ENCODE measurements at places on chromosomes 6 and 20.
A peak's percentile ranks its signal among the peaks of the same experiment; 100 is the strongest.

DNA sequence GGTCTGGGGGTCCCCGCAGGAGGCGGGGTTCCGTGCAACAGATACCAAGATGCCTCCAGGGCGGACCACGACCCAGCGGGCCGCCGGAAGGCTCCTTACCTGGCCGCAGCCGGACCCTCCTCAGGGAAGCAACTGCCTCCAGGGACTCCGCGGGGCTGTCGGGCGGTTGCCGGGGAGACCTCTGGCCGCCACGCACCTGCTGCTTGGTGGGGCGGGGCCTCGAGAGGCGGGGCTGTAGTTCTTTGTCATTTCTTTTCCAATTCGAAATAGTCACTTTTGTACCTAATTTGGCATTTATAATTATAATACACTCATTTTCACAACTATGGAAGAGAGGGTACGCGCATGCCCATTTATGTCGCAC lies 647 bp downstream of the AK9 start:
- DNase-seq: peak; percentile 69

GRCh38 chr20:18288749-18289267 lies 481 bp downstream of the ZNF133 start:
- DNase-seq: peak; percentile 18

GRCh38 chr6:42426191-42426590 lies 25.5 kb downstream of the TRERF1 start:
- DNase-seq: no peak

DNA sequence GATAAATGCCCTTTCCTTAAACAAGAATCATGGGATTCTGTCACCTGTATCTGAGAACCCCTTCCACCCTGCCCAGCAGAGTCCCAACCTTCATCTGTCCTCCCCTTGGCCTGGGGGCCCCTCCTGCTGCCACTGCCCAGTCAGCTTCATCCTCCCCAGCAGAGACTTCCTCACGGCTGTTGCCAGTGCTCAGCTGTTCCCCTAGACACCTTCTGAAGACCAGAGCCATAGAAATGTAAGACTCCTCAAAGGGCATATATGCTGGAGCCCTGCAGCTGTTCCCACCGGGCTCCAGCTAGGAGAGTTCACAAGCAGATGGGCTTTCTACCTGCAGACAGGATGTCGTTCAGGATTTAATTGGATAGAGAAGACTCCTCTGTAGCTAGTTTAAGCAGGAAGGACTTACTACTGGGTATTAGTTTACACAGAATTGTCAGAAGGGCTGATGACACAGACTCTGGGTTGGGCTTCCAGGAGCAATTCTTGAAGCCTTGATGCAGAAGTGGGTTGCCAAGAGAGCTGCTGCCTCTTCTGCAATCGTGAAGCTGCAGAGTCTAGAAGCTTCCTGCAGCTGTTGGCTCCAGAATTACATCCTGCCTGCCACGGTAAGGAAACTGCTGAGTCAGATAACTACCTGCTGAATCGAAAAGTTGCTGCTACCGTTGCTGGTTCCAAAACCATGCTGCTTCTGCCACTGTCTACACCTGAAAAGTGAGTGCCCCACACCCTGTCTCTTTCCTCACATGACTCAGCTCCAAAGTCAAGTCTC lies 57.1 kb upstream of the MLN start:
- DNase-seq: no peak

DNA sequence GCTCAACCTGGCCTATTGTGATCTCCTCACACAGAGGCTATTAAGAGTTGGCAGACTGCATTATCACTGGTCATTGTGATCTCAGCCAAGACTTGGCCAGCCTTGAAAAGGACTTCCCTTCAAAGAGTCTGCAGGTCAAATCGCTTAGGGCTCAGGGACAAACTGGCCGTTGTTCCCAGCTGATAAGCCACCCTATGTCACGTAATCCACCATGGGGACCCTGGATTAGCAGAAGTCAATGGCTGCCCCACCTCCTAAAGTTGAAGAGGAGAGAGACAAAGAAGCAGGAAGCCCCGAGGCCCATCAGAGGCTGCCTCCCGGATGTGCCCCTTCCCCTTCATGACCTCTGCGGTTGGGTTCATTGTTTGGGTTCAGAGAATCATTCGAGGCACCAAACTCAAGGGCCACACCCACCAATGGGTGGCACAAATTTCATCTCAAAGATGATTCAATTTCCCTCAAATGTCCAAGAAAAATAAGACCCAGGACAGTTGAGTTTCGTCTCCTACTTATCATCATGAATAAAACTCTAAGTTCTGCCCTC lies 56.6 kb downstream of the BPIFB1 start:
- DNase-seq: no peak

DNA sequence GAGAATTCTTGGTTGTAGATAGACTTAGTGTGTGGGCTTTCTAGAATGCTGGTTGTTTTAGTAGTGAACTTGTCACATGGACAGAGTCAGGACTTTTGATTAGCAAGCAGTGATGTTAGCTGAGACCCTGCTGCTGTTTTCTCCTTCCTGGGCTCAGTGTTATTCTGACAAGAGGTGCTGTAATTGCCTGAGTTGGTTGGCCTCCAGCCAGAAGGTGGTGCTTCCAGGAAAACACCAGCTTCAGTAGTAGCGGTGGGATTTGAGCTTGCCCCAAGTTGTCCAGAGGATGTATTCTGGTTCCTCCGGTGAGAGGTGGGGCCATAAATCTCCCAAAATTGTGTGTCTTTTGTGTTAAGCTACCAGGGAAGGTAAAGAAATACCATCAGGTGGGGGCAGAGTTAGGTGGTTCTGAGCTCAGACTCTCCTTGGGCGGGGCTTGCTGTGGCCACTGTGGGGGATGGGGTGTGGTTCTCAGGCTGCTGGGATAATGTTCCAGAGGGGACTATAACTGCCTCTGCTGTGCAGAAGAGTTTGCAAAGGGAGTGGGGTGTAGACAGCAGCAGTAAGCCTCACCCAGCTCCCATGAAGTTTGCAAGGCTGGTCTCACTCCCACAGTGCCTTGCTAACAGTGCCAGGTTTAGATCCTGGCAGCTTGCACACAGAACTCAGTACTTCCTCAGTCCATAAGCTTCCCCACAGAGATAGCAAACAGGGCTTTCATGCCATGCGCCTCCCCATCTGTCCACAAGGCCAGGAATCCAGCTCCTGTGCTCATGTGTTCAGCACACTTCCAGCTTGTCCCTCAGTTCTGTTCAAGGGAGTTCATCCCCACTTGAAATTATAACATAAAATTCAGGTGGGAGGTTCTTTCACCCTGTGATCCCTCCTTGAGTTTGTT lies 278.4 kb upstream of the PTCHD4 start:
- DNase-seq: no peak

GRCh38 chr6:79431537-79431933 lies 105.7 kb downstream of the LCA5 start:
- peak; percentile 6 for DNase-seq

- no peak for DNase-seq
Observed at GRCh38 chr20:18079756-18080353, 22.1 kb upstream of the OVOL2 start.

DNA sequence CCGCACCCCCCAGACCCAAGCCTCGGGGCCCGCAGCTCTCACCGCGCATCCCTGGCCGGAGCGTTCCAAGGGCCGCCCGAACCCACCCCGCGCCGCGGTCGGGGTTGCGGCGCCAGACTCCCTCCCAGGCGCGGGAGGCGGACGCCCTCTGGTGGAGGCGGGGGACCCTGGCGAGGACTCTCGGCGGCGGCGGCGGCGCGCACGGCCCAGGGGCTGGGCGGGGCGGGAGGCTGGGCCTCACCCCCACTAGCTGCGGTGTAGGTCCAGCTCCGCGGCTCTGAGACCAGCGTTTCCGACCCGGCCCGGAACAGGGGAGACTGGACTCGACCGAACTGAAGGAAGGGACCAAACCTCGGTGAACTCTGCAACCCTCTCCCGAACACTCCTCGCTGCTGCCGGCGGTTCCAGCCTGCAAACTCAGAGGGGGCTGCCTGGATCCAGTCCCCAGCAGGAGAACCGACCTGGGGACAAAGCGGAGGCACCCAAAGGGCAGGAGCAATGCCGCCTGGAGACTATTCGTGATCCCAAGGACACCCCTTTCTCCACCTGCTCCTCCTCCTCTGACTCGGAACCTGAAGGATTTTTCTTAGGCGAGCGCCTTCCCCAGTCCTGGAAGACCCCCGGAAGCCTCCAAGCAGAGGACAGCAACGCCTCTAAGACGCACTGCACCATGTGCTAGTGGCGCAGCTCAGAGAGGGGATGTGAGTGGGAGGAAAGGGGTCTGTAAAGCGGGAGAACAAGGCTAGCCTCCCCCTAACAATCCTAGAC lies 859 bp upstream of the TOMM6 start:
- DNase-seq: peak; percentile 95

DNA sequence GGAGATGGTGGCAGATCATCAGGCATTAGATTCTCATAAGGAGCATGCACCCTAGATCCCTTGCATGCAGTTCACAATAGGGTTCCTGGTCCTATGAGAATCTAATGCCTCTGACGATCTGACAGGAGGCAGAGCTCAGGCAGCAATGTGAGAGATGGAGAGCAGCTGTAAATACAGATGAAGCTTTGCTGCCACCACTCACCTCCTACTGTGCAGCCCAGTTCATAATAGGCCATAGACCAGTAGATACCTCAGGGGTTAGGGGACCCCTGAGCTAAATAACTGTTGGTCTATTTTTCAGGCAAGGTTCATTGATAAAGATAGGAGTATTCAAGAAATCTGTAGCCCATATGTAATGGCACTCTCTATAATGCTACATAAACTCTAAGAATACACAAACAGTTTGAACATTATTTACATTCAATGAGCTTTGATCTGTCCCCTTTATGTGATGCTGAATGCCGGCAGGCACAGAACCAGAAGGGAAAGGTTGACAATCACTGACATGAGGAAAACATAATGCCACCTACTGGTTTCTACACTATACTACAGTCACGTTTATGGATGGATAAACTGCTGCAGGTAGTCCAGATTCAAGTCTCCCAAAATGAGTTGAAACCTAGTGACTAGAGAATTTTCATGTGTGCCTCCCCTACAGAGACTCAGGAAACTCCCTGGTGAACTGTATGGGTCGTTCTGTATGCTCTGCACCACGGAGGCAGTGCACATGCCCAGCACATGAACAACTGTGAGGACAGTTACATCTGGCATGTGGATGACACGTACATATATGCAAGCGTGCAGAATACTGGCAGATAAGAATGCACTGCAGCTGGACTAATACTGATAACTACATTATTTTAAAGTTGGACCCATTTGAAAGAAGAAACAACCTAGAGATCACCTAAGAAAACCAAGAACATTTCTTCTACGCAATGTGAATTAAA lies 72.0 kb downstream of the DST start:
- DNase-seq: no peak

DNA sequence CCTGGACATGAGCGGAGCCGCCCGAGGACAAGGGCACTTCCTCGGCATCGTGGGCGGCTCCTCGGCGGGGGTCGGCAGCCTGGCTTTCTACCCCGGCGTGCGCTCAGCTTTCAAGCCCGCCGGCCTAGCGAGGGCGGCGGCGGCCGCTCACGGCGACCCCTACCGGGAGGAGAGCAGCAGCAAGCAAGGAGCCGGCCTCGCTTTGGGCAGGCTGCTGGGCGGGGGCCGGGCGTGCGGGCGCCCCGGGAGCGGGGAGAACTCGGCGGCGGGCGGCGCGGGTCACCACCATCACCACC lies 6.7 kb downstream of the PRDM13 start:
- peak; percentile 79 for DNase-seq

DNA sequence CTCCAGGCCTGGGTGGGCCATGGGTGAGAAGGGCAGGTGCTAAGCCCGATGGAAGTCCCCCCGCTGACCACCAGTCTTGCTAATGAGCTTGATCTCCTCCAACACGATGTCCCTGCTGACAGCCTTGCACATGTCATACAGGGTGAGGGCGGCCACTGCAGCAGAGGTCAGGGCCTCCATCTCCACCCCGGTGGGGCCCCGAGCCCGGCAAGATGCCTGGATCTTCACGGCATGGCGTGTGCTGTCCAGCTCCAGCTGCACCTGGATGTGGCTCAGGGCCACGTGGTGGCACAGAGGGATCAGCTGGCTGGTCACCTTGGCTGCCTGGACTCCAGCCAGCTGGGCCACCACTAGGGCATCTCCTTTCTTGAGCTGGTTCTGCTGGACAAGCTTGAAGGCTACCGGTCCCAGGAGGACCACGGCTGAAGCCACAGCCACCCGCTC lies 27.9 kb downstream of the MOCS1 start:
- DNase-seq: no peak

GRCh38 chr6:129605967-129606366 lies 104.0 kb downstream of the ARHGAP18 start:
- no peak for DNase-seq

GRCh38 chr20:63129991-63130657 lies 85.8 kb downstream of the YTHDF1 start:
- DNase-seq: peak; percentile 4

DNA sequence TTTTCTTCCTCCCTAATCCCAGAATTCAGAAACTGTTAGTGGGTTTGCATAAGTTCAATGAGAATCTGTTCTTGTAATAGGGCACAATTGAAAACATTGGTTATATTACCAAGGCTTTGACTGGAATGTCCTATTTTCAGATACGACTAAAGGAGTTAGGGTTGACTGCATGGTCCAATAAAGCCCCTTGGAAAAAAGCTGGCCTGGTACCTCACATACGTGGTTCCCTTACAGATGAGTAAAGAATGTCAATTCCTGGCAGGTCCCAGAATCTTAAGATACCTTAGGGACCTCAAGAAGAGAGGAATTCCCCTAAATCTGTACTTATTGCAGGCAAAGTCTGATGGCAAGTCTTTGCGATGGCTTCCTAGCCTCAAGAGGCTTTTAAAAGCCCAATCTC lies 4.6 kb downstream of the PPDPF start:
- DNase-seq: no peak

GRCh38 chr6:28496099-28496779 lies 19.4 kb downstream of the GPX6 start:
- DNase-seq: no peak

- no peak for DNase-seq
Observed at GRCh38 chr20:23680146-23680545, 8.7 kb downstream of the CST4 start.

DNA sequence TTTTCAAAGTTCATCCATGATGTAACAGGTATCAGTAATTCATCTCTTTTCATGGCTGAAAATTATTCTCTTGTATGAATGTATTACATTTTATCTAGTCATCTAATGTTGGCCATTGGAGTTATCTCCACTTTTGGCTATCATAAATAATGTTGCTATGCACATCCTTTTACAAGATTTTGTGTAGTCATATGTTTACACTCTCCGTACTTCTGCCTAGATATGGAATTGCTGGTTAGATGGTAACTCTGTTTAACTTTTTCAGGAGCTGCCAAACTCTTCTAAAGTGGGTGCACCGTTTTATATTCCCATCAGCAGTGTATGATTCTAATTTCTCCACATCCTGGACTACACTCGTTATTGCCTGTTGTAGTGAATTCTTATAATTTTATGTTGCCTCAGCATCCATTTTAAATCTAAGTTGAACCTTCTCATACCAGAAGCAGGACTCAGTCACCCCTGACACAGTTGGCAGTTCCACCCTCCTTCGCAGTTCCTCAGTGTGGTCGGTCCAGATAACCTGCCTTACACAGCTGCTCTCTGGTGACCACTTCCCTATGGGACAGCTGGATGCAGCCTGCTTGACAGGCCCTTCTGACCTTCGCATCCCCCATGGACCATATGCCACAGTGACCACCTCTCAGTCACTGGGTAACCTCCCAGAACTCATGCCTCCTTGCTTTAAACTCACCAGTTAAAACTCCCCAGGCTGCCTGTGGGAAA lies 33.9 kb downstream of the KIZ start:
- DNase-seq: no peak

Measured in nephron progenitor cell (in vitro differentiated cells).